ENCODE measurements at places on chromosomes 6 and 20.

GRCh38 chr6:167750956-167751358 is 75.8 kb upstream of the AFDN start:
- DNase-seq = no peak

- DNase-seq = no peak
Measured at GRCh38 chr6:36128793-36129192, 1.5 kb upstream of the MAPK13 start.

- no peak for DNase-seq
Measured at GRCh38 chr6:127510876-127511275, 8.3 kb downstream of the MTCL3 start.

DNA sequence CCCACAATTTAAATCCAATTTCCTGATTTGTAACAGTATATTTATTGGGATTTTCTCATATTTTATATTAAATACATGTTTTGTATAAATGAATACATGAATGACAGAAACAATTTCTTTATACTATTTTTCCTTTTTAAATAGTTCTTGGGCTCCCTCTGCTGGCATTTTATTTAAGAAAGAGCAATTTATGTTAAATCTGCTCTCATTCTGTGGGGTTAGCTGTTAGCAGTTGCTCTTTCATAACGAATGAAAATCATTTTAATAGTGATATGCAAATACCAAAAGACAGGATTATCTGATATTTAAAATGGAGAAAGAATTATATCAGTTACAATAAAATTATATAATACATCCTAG is 118.3 kb downstream of the RALGAPA2 start:
- no peak for DNase-seq

GRCh38 chr20:1818247-1818840 is 76.9 kb upstream of the SIRPA start:
- DNase-seq = no peak

- DNase-seq = no peak
Measured at GRCh38 chr20:41306061-41306727, 11.3 kb downstream of the ZHX3 start.

GRCh38 chr6:109345986-109346385 is 36.3 kb downstream of the CD164 start:
- DNase-seq = no peak

- DNase-seq = no peak
Measured at GRCh38 chr6:85569323-85569722, 24.3 kb downstream of the SNX14 start.

DNA sequence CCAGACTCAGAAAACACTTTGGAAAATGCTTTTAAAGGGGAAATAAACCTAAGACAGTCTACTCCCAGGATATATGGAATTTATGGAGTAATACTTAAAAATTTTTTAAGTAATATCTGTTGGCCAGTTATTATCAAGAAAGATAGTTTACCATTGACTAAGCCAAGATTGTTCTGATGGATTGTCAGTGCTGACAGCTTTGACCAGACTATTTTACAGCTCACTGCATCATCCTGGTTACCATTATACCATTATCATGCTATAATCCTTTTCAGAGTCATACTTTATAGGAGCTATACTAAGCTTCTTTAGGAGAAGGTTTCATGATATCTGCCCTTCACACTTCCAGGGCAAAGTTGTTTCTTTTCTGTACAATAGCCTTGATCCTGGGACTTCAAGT is 16.5 kb downstream of the GTF2H5 start:
- no peak for DNase-seq

DNA sequence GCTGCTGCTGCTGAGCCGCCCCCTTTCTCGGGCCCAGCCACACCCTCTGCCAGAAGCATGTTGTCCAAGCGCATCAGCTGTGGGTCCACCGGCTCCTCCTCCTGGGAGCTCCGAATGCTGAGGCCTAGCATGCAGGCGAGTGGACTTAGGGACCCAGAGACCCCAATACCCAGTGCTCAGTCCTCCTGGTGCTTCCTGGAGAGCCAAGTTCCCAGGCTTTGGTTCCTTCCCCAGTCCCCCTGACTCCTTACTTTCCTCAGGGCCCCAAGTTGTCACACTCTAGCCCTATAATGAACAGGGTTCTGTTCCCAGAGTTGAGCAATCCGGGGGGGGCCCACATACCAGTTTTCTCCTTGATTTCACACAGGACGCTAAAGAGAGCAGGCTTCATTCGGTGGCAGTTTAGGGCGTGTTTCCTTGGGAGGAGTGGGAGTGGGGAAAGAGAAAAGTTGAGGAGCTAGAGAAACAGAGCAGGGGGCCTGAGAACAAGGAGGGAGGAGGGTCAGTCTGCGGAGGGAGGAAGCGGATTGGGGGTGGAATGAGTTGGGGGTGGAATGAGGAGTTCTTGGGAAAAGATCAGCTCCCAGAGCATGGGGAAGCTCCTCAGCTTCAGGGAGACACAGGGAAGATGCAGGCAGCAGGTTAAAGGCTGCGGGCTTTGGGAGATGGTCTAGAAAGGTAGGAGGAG is 1.5 kb downstream of the PBX2 start:
- no peak for DNase-seq

GRCh38 chr6:130932438-130932837 is 105.2 kb downstream of the SMLR1 start:
- DNase-seq = no peak

DNA sequence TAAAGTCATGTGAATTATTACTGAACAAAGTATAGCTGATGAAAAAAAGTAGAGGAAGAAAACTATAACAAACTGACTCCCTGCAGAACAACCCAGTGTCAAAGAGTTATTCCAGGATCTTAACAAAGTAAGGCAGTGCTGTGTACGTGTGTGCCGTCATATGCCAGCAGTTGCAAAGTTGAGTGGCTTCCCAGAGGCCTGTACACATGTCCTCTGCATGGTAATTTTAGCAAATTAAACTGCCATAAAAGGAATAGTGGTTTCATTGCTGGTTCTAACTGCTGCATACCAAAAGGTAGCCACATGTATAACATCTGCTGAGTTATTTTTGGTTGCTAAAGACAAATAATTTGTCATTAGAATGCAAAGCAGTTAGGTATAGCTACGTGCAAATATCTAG is 44.8 kb downstream of the RIPOR2 start:
- DNase-seq = no peak

DNA sequence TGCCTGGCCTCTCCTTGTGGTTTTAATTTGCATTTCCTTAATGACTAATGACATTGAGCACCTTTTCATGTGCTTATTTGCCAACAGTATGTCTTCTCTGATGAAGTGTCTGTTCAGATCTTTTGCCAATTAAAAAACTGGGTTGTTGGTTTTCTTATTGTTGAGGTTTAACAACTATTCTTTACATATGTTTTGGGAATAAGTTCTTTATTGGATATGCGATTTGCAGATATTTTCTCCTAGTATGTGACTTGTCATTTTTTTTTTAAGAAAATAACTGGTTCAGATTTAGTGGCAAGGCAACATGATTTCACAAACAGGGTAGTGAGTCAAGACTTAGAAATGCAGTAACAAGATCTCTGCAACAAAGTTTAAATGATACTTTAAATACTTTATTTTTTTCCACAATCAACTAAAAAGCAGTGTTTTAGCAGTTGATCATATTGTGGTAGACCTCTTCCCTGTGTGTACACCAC is 67.8 kb downstream of the TIAM2 start:
- DNase-seq = no peak

DNA sequence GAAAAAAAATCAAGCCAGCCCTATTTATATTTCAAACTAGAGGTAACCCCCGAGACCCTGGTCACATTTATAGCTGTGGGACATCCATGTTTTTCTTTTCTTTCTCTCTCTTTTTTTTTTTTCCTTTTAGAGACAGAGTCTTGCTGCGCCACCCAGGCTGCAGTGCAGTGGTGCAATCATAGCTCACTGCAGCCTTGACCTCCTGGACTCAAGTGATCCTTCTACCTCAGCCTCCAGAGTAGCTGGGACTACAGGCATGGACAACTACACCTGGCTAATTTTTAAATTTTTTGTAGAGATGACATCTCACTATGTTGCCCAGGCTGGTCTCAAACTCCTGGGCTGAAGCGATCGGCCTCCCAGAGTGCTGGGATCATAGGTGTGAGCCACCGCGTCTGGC is 12.1 kb downstream of the MAVS start:
- no peak for DNase-seq

DNA sequence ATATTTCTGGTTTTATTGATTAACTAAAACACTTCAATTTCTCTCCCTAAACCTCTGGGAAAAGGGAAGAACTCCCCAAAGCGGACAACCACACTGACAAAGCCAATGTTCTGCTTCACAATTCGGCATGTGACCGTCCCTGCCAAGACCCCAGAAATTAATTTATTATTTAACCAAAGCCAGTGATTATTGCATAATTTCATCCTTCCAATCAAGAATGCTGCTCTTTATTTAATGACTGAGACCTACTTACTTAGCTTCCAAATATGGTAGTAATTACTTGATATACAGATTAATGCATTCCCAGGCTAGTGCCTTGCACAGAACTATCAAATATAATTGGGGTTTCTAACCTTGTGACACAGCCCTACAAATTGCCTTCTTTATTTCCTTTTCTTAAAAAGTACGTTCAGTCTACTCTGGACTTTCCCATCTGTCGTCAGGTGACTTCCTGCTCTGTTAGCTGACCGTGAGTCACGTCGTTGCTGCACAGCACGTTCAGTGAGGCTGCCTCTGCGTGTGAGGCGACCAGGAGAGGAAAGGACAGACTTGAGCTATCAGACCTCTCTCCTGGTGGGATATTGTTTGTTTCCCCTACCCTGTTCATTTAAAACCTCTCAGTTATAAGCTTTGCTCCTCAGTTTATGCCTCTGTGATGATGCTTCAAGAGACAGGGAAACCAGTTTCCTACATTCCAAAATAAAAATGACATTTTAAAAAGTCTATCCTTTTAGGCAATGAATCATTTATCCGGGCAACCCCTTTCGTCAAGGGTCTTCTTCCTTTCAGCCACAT is 55.7 kb upstream of the TNFAIP3 start:
- no peak for DNase-seq

DNA sequence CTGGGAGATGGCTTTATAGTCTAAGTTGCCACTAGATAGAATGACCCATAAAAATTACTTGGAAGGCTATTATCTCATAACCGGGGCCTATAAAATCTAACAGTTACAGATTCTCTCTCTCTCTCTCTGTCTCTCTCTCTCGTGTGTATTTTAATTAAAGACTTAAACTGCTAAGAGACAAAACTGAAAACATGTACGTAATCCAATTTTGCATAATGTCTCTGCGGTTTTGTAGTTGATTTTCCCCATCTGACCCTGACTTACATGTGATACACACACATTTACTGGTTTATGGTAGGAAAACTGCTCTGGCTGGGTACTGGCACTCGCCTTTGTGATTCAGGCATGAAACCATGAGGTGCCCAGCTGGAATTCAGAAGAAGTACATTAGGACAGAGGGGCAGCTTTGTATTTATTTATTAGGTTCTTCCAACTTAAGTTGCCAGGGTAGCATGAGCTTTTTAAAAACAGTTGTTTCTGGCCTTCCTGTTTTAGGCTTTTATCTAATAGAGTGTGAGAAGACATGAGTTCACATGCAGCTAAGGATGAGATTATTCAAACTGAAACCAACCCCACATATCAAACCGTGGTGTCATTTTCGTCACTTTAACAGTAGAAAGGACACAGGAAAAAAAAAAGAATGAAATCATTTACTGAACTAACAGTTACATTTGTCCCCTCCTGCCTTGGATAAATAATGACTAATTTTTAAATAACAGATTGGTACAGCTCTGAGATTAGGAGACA is 182.5 kb downstream of the GMPR start:
- DNase-seq = no peak

DNA sequence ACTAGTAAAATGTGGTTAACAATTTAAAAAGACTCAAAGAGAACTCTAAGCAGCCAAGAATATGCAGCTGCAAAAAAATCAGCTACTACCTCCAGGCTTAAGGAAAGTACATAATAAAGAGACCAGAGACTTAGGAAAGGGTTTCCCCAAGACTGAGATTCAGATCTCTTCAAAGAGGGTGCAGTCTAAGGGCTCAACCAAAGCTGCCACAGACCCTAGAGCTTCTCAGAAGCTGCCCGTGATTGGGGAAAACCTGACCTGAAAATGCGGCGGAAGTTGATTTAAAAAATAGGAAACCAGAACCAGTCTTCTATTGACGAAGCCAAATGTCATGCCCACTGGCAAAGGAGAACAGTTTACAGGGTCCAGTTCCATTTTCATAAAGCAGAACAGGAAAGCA is 516.8 kb upstream of the MARCKS start:
- no peak for DNase-seq

DNA sequence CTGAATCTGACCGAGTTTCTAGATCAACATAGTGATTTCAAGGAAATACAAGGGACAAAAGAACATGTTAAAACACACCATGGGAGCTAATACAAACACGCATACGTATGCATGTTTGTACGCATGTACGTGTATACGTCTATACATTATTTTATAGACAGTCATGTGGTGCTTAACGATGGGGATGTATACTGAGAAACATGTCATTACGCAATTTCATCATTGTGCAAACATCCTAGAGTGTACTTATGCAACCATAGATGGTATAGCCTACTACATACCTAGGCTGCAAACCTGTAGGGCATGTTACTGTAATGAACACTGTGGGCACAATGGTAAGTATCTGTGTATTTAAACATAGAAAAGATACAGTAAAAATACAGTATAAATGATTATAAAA is 25.0 kb upstream of the NELFCD start:
- no peak for DNase-seq

GRCh38 chr6:166626177-166627032 is 646 bp downstream of the RPS6KA2 start:
- no peak for DNase-seq

GRCh38 chr6:139863964-139864363 is 489.5 kb upstream of the CITED2 start:
- no peak for DNase-seq

DNA sequence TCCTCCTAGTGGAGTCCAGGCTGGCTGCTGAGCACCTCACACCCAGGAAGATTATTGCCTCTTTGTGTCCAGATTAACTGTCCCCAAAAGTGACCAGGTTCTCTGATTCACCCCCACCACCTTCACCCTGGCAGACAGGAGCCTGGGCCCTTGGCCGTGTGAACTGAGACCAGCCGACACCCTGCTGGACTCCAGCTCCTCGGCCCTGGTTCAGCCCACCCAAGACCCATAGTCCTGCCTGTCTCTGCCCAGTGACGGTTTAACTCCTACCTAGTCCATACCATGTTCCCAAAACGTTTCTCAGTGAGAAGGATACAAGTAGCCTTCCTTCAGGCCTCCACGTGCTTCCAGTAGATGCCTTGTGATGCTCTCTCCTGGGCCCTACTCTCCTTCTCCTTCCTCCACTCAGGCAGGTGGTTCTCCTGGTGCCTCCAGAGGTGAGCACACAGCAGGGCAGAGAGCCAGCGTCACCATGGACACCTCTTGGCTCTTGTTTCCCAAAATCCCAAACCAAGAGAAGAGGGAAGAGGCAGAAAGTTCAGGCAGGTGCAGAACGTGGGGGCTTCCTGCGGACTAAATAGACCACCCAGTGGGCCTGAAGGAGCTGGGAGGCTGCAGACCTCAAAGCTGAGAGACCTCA is 134.4 kb upstream of the CST7 start:
- no peak for DNase-seq

DNA sequence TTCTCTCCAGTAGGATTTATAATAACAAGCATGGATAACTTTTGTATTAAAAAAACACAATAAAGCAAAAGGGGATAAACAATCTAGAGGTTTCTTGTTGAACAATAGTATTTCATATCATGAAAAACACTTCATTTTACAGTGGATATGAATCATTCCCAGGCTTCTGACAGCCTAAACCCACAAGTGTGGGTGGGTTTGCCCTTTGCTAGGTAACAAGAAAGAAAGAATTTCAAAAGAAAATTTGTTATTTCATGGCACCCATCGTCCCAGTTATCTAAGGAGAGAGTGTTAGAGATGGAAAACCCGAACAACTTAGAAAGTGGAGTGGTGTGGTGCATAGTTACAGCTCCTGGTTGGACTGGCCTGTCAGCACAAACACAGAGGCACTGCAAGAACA is 76.1 kb upstream of the GPR6 start:
- no peak for DNase-seq
